M059J (cell line): ENCODE measurements at places on chromosomes 1 and 21.
A peak's percentile ranks its signal among the peaks of the same experiment; 100 is the strongest.

DNA sequence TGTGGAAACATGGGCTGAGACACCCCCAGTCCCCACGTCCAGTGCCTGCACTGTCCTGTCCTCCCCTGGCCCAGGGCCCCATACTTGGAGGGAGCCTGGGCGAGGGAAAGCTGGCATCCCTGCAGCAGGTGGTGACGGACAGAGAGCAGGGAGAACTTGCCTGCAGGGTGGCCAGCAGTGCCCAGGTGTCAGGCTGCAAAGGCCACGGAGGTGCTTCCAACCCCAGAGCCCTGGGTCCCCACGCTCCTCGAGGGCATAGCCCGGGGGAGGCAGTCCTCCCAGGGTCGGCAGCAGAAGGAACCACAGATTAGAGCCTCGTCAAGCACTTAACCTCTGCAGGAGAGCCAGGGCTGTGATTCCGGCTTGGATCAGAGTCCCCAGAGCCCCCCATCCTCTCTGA is 77.5 kb downstream of the ARHGEF16 start:
- no peak for DNase-seq

- DNase-seq, result no peak
Observed at GRCh38 chr1:10304295-10304694, 93.9 kb downstream of the KIF1B start.

DNA sequence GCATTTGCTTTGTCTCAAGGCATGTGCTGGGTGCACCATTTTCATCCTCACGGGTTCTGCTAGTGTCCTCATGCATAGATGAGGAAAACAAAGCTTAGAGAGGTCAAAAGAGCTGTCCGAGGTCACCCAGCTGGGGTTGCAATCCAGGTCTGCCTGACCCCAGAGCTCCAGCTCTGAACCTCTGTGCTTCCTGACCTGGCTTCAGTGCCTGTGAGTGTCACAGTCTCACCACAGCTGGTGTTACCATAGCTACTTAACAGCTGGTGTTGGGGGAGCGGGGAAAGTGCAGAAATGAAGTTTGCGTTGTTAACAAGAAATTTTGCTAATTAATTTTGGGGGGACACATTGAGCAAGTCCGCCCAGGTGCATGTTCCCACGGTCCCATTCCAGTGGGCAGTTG is 328.5 kb downstream of the KIF26B start:
- no peak for DNase-seq

DNA sequence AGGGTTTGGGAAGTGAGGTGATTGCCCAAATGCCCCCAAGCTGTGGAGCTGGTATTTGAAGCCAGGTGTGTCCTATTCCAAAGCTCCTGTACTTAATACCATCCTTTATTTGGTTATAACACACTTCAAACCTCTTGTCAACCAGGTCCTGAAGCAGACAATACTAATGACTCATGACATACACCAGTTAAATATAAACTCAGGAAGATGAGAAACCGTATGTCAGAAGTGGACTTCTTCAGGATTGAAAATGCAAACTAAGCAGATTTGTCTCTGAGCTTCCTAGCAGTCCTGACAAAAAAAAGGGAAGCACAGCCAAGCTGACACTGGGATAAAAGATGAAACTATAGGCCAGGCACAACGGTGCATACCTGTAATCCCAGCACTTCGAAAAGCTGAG is 70.6 kb downstream of the ALPL start:
- peak; percentile 43 for DNase-seq
